ENCODE measurements at places on chromosomes 3 and 15.

GRCh38 chr3:51715977-51716294 lies 9.1 kb downstream of the GRM2 start:
- DNase-seq, result no peak

DNA sequence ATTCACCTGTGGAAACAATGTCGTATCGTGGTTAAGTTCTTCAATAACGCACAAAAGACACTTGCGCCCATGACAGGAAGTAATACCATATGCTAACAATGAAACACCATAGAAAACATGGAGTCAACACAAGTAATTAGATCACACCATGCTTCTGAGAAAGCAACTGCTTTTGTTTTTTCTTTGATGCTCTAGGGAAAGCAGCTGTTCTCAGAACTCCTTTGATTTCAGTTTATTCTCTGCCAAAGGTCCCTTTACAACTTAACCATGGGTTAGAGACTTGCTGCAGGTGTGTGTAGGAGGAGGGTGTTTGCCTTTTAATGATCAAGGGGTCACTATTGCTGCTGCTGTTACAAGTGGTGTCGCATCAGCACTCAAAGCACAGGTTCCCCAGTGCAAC lies 324.0 kb upstream of the SLCO3A1 start:
- DNase-seq, result no peak

DNA sequence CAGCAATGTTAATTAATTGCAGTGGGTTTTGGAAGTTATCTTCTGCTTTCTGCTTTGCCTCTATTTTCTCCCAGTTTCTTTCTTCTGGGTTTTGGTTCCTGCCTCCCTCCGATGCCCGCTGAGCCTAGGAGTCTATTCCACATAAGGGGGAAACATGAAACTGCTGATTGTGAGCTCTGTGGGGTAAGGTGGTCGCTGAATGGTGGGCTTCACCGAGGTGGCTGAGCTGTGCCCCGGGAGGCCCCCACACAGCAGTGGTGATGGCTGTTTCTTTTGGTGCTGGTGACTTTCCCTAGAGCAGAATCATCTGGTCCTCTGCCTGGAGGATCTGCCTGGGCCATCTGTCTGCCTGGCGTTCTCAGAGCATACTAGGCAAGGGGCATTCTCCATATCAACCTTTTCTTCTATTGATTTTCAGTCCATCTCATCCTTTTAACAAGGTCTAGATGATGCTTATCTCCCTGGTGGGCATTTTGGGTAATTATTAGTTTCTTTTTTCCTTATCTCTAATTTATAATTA lies 68.8 kb upstream of the ATP2B2 start:
- DNase-seq, result no peak

DNA sequence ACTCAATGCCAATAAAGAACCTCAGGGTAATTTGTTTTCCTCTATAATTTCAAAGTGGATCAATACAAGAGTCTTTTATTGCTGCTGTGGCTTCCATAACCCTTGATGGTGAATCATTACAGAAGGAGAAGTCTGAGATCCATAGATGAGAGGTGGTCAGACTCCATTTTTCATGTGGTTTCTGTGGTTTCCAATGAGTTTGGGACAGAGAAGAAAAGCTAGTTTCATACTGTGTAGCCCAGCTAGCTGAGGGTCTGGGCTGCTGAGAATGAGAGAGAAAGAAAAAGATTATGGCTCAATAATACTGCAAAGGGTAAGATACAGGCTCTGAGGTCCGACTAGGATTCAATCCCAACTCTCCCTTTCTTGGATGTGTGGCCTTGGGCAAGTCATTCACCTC lies 180.6 kb upstream of the LRRN1 start:
- DNase-seq, result no peak

GRCh38 chr15:84859144-84859543 lies 25.3 kb upstream of the SLC28A1 start:
- no peak for DNase-seq

Data from mucosa of descending colon (tissue), 3 donors.